Lower leg skin (tissue), 4 donors: ENCODE measurements at places on chromosomes 16 and 17. TPM values are rescaled to one million over a fixed set of nuclear protein-coding genes. Genes with fewer than 3 reads are reported as not detected.

DNA sequence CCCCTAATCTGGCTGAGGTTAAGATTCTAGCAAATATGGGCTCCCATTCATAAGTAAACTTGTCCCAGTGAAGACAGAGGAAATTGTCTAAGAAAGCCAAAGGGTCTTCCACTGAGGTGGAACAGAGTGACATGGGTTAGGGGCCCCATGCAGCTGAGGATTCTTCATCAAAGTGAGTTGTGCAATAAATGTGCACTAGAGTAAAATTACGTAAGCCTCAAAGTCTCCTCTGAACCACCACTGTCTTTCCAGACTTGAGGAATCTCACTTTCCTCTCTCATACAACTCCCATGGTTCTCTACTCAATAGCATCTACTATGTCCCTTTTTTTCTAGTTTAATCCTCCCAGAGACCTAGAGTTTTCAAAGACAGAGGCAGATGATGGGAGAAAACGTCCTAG lies 132.4 kb downstream of the CA10 start:
- no peak for DNase-seq

Gene KRT33B
- total RNA-seq, result 4.4 TPM

Gene RAB26
- 1.6 TPM for total RNA-seq

Gene ADCY9
- total RNA-seq, result 25.1 TPM

Gene SPN
- 4.0 TPM for total RNA-seq

Gene DRC7
- total RNA-seq, result not detected

DNA sequence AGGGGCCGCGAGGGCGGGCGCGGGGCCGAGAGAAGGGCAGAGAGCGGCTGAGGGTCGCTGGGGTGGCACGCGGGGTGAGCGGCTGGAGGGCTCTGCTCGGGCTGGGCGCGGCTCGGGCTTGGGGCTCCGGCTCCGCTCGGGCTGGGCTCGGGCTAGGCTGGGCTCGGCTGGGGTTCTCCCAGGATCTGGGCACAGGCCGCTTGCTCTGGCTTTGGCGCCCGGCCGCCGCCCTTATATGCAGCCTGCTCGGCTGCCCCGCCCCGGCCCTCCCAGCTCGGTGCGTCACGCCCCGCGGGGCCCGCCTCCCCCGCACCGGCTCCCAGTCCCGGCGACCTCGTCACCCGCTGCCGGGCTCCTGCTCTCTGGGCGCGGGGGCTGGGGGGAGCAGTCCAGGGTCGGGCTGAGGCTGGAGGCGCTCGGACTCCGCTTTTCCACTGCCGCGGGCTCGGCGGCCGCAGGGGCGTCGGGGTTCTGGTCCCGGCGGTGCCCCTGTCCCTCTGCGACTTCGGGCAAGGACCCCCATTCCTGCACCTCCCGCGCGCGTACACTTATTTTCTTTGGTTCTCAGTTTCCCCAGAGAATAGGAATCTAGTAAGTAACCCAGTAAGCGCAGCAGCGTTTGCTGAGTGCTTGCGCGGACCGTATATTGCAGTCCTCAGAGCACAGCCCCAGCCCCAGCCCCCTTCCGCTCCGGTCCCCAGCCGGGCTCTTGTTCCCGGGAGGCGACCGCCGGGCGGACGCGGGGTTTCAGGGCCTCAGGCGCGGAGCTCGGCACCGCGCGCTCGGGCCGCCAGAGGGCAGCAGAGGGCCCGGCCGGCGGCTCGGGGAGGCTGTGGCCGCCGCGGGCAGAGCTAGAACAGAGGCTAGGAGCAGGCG lies at the start of gene RASD1:
Gene RASD1 (minus strand): TSS at position 207 of the 876 bp plus-strand sequence. CDS start 214 bp downstream, outside the sequence.
- peak; percentile 98 for DNase-seq

- DNase-seq, result no peak
Observed at GRCh38 chr16:66107661-66108060, 258.8 kb upstream of the CDH5 start.

Gene TP53TG3B
- total RNA-seq, result not detected

Gene DHRS7C
- not detected for total RNA-seq

Gene CDH1
- 156 TPM for total RNA-seq

DNA sequence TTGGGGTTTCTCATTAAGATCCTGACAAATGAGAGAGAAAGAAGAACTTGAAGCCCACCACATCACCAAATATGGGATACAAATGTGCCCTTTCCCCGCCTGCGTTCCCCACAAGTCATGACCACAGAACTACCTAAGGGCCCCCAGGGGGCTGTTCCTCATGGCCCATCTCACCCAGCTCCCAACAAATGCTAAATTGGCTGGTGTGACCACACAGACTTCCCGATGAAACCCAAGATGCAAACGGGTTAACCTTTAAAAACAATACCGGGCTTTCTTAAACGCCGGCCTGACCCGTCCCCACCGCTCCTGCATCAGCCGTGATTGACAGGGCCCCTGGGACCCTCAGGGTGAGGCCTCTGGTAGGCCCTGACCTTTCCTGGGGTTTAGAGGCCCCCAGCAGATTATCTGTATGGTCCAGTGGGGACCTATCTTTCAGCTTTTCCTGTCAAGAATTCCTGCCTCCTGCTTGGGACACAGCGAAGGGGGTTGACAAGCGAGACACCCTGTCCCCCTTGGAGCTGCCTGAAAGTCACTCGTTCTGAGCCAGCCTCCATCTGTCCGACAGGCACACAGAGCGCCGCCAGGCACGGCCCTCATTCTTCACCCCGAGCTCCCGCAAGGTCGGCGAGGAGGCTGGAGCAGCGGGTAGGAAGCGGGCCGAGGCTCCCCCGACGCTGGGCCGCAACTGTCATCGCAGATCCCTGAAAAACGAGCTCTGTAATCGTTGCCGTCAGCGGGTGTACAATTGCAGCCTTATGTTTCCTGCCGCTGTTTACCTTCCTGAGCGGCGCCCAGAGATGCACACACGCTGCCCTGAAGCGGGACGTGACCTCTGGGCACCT lies 300.1 kb downstream of the FOXL1 start:
- DNase-seq, result no peak

Gene PNMT
- 2.3 TPM for total RNA-seq

Gene SEPTIN12
- total RNA-seq, result not detected

GRCh38 chr17:33924104-33924503 lies 331.0 kb upstream of the CCL2 start:
- DNase-seq, result no peak

Gene NPIPA1
- total RNA-seq, result 43.1 TPM

DNA sequence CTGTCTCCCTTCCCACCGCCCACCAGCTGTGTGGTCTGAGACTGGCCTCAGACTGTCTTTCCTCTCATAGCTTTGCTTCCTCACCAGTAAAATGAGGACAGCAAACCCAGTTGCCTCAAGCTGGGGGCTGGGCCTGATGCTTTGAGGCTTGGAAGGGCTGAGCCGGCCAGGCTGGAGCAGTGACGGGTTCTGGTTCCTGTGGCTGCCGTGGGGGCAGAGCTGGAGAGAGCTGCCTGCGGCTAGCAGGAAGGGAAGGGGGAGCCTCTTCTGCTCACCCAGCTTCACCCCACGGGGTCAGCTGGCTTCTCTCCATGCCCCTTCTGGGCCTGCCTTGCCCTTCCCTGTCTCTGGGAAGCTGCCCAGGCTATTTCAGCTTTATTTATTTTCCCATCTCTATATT lies 23.7 kb downstream of the LASP1 start:
- DNase-seq, result no peak

DNA sequence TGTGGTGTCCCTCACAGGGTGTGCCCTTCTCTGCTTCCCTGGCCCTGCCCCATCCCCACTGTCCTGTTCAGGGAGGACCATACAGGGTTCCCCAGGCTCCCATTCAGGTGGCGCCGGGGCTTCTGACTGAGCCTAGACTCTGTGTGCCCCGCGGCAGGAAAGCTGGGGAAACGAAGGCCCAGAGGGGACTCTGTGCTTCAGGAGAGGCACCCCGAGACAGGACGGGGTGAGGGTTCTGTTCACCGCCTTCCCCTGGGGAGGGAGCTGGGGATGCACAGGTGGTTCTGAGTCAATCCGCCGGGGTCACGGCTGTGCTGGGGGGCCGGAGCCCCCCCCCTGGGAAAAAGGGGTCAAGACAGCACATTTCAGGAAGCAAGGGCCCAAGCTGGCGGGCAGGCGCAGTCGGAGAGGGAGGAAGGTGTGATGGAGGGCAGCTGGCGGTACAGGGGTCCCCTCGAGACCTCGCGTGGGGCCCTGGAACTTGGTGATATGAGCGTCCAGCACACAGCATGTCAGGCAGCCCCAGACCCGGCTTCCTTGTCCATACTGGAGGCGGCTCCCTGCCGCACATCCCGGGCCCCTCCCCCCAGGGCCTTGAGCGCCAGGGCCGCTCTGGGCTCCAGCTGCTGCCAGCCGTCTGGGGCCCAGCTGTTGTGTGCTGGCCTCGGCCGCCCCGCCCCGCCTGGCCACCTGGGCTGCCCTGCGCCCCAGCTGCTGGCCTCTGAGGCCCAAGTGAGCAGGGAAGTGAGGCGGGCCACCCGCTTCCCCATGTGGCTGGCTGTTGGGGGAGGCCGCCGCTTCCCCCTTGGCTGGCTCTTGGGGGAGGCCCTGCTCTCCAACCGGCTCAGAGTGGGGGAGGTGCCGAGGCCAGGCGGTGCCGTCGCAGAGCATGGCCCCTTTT lies 5.6 kb upstream of the NOTUM start:
- DNase-seq, result no peak

Gene C17orf113
- 1.7 TPM for total RNA-seq

GRCh38 chr17:47280072-47280811 lies 26.6 kb downstream of the ITGB3 start:
- DNase-seq, result no peak

Gene CSH1
- not detected for total RNA-seq

GRCh38 chr16:9275377-9275776 lies 183.9 kb downstream of the HAPSTR1 start:
- DNase-seq, result no peak
